ENCODE measurements at places on chromosomes 12 and 14.
A peak's percentile ranks its signal among the peaks of the same experiment; 100 is the strongest.

GRCh38 chr14:22981090-22981875, 1.1 kb downstream of the AJUBA start:
- no peak for DNase-seq

GRCh38 chr12:20345866-20346265, 22.5 kb upstream of the PDE3A start:
- no peak for DNase-seq

DNA sequence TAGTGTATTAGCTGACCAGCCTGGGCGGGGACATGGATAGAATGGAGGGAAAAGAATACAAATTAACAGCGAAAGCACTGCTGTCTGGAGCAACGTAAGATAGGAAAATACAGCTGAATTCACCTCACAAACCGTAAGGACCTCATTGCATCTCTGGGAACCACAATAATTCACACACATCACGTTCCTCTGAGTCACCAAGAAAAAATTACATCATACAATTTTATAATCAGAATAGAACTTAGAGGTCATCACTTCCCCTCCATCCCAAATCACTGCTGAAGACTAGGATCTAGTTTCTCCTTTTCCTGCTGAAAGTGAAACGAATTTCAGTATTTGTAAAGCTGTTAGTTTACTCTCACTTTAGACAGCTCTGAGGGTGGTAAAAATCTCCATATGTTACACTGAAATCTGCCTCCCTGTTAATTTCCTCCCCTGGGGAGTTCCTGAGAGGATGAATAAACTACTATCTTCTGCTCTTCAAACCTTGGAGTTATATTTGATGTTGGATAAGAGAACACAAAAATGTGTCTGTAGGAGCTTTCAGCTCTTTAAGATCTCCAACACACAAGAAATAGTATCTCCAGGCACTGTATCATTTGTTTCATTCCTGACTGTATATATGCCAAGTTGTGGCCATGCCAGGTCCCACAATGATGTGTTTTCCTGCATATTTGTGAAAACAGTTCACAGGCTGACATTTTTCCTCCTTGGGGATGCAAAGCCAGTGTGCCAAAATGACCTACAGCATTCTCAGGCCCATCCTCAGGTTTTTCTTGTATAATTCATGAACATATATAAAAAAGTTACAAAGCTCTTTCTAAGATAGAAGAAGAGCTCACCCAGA, 63.8 kb upstream of the SSTR1 start:
- DNase-seq: no peak

GRCh38 chr12:96134200-96134599, 60.0 kb upstream of the ELK3 start:
- no peak for DNase-seq

DNA sequence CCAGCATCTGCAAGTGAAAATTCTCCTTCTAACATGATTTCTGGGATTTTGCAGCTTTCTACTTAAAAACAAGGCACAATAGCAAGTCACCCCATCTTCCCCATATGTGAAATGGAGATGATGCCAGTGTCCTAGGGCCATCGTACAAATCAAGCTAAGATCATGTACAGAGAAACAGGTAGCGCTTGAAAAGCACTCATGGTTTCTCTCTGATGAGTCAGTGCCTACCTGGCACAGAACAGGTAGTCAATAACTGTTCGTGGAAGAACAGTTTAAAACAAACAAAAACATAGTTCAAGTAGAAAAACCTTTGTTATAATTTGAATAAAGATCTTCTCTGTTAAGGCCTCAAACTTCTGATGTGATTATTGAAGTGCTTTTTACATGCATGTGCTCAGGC, 46.9 kb downstream of the RAD52 start:
- no peak for DNase-seq

DNA sequence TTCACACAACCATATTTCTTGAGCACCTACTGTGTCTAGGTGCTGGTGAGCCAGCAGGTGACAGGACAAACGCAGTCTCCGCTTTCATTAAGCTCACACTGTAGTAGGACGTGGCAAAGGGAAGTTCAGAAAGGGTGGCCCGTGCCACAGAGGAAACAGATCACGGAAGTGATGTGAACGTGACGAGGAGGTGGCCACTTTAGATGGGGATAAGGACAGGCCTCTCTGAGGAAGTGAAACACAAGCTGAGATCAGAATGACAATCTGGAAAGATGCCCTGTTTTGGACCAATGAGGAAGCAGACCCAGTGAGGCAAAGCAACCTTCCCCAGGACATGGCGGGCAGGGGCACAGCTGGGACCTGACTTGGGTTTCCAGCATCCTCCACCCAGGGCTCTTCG, 127.4 kb upstream of the PRMT8 start:
- DNase-seq: no peak

- DNase-seq: no peak
Measured at GRCh38 chr14:65620195-65620594, 207.7 kb downstream of the FUT8 start.

DNA sequence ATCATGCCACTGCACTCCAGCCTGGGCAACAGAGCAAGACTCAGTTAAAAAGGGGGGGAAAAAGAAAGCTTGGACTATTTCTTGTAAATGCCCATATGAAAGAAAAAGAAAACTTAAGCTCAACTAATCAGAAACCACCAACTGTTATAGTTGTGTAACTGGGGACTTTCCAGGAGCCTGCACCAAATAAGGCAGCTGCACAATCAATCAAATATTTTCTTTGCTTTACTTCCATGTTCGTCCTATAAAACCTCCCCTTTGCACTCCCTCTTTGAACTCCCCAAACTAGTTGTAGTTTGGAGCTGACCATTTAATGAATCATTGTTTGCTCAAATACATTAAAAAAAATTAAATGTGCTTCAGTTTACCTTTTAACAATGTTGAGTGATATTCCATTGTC, 54.9 kb downstream of the OTOGL start:
- DNase-seq: no peak

- DNase-seq: no peak
Measured at GRCh38 chr14:61648377-61648776, 46.9 kb upstream of the HIF1A start.

- no peak for DNase-seq
Measured at GRCh38 chr12:32309811-32310736, 89.3 kb upstream of the FGD4 start.

GRCh38 chr12:122099856-122100255, 21.3 kb downstream of the MLXIP start:
- DNase-seq: no peak

GRCh38 chr12:83945871-83946270, 966.7 kb downstream of the SLC6A15 start:
- no peak for DNase-seq

DNA sequence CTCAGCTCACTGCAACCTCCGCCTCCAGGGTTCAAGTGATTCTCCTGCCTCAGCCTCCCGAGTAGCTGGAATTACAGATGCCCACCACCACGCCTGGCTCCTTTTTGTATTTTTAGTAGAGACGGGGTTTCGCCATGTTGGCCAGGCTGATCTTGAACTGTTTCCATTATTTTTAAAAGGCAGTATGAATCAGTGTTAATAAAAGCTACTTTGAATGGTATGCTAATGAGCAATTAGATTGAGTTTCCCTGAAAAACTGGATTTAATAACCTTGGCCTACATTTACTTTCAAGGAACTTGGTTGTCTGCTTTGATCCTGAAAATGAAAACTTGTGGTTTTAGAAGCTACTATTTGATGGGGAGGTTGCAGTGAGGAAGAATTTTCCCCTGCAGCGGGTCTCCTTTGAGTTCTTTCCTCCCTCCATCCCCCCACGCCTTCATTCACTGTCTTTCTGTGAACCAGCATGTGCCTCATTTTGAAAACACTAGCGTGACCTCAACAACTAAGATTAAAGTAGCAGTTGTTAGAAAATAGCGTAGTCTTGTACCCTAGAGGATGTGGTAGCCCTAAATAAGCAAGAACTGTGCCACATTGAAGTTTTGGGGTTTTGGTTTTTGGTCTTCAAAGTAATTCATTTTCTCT, 17.8 kb upstream of the RPS6KA5 start:
- no peak for DNase-seq

- peak; percentile 34 for DNase-seq
Measured at GRCh38 chr14:22994762-22995275, 12.5 kb upstream of the AJUBA start.

- no peak for DNase-seq
Measured at GRCh38 chr12:100472325-100472724, 1.3 kb upstream of the NR1H4 start.

GRCh38 chr12:90621927-90622326, 333.0 kb downstream of the CCER1 start:
- no peak for DNase-seq

GRCh38 chr12:109277899-109278762, 31.0 kb downstream of the FOXN4 start:
- DNase-seq: no peak

DNA sequence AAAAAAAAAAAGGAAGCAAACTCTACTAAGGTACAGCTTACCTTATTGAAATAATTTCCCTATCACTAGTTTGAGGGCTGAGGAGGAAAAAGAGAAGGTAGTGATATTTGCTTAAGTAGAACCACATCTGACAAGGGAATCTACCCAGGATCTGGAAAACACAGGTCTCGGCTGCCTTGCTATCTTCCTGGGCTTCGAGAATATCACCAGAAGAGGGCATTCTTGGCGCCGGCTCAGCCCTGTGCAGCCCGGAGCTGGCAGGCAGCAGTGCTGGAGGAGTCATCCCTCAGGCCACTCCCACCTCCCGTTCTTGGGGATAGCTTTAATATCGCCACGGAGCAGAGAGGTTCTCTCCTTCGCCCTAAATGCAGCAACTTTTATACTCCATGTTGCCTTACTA, 1181.2 kb downstream of the VRK1 start:
- DNase-seq: no peak

DNA sequence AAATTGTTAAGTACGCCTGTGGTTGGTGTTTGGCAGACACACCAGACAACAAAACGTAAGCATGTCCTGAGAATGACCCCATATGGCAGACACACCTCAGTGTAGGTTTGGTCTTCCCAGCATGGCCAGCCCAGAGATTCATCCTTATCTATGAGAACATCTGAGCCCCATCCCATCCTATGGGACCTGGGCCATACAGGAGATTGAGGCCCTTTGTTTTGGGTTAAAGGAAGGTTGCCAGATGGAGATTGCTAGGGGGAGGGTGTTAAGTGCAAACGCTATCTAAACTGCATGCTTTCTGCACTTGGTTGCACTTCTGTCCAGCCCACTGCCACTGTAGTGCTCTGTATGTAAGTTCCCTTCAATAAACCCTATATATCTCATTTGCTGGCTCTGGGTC, 4.1 kb upstream of the PCNX4 start:
- DNase-seq: no peak

DNA sequence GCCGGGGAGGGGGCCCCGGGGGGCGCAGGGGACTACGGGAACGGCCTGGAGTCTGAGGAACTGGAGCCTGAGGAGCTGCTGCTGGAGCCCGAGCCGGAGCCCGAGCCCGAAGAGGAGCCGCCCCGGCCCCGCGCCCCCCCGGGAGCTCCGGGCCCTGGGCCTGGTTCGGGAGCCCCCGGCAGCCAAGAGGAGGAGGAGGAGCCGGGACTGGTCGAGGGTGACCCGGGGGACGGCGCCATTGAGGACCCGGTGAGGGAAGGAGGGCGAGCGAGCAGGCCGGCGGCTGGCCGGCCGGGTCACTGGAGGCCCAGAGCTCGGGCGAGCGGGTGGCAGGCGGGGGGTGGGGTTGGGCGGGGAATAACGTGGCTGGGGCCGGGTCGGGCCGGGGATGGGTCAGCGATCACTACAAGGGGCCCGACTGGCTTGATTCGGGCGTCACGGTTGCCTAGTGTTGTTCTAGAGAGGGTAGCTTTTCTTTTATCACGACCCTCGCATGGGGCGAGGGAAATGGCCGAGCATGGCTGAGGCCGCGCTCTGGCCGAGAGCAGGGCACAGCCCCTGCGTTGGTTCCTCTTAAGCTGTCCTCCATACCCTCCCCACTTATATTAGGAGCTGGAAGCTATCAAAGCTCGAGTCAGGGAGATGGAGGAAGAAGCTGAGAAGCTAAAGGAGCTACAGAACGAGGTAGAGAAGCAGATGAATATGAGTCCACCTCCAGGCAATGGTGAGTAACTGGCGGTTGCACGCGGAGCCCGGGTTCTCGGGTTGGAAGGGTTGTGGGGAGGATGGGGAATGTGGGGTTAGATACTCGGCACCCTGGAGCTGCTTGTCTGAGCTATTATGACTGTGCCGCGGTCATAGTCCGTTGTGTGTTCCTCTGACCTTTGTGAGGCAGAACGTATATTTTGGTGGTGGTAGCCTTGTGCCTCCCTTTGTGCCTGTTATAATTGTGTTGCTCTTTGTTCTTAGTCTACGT, 603 bp downstream of the PABPN1 start:
- DNase-seq: peak; percentile 54

- peak; percentile 35 for DNase-seq
Measured at GRCh38 chr12:88035907-88036289, 6.7 kb upstream of the C12orf50 start.

All from hematopoietic multipotent progenitor cell treated with erythropoietin and hydrocortisone succinate and interleukin-3 and kit ligand, for 17 days (in vitro differentiated cells).